ENCODE measurements at places on chromosomes 3 and 15. TPM values are rescaled to one million over a fixed set of nuclear protein-coding genes. Genes with fewer than 3 reads are reported as not detected.

ARPP21 gene
- total RNA-seq: not detected

DNA sequence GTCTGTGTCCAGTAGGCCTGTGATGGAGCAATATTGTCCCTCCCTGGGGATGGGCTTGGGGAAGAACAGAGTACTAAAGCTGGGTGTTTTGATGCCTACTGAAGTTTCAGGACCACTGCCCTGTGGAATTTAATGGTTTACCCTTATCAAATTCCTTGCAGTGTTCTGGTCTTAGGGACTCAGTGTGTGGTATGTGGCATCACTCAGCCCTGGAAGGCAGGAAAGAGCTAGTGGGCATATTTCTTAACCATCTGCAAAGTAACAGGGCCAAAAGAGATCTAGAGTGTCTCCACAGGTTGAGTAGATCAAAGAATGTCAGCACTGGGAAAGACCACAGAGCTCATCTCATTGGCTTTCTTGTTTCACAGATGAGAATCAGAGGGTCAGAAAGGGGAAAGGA is 11.8 kb upstream of the SCN10A start:
- no peak for DNase-seq

DNA sequence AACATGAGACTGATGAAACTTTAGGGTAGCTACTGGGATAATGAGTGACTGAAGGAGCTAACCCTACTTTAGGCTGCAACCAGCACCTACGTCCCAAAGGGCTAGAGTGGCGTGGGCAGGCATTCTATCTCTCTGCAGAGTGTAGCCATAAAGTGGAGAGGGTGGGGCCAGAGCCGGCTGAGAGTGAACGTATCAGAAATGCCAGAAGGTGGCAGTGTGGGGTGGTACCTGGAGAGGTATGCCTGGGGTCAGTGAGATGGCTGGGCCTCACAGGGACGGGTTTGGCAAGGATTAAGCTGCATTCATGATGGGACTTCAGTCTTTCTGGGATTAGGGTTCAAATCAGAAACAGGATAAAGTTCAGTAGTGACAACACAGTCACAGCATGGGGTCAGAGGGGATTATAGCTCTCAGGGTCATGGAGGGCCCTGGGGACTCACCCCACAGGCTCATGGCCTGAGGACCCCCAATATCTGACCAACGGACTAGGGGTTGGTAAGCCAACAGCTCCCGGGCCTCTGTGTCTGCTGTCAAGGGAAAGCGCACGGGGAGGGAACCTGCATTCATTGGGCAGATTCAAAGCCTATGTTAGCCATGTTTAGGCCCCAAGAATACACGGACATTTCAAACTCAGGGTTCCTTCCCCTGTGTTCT is 86.5 kb upstream of the FOXB1 start:
- peak; percentile 84 for DNase-seq

- no peak for DNase-seq
These were observed 1379.1 kb downstream of the ZPLD1 start for GRCh38 chr3:103813955-103814354.

DNA sequence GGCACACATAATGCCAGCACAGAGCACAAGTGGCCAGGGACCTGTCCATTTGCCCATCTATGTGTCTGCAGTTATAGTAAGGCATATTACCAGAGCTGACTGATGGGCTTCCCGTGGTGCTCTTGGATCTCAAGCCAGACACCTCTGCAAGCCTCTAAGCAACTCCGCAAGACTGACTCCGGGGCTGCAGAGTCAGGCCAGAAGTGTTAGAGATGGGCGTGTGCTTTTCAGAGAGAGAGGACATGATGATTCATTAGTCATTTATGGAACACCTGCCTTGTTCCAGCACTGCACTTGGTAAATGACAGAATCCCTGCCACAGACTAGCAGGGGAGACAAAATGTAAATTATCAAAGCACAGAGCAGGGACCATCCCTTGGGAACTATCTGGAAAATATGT is 559.0 kb downstream of the PDCD6IP start:
- no peak for DNase-seq

DNA sequence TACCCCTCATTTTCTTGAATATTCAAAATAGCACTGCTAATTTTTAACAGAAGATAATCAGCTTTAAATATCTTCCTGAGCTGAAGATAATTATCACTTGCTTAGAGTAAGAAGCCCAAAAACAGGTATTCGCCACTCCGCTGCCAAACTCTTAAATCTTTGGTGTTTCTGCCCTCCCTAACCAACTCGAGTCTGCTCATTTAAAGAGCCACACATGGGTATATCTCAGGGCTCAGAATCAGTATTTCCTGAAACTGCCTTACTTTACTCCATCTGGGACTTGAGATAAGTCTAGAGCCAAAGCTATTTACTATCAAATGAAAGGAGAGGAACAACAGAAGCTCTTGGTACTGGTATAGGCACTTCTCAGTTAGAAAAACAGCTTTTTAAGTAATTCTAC is 10.8 kb downstream of the PDCD10 start:
- DNase-seq: no peak

GRCh38 chr15:50353251-50353974 is 1.6 kb downstream of the GABPB1 start:
- no peak for DNase-seq

DNA sequence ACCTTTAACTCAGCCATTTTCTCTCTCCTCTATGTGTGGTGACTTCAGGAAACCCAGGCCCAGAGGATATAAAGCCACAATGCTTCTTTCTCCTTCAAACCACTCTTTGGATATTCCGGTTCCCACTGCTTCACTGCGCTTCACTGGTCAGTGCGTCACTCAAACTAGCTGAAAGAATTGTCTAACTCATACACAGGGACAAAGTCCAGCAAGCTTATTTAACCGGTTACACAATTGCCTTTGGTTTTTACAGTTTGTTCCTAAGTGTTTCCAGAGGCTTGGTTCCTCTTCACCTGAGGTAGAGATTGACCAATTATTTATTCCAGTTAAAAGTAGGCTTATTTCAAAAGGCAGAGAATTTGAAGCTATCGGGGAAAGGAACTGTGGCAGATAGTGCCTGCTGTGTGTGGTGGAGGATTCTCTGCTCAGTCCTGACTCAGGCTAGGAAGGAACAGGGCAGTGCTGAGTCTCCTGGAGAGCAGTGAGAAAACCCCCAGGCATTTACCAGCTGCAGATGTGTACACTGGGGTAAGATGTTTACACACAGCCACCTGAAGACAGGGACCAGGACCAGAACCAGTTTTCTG is at the start of gene HGD:
TSS of gene HGD (minus strand) at position 145 of the 587 bp plus-strand sequence. CDS start at position 17, 128 bp downstream.
- peak; percentile 70 for DNase-seq

DNA sequence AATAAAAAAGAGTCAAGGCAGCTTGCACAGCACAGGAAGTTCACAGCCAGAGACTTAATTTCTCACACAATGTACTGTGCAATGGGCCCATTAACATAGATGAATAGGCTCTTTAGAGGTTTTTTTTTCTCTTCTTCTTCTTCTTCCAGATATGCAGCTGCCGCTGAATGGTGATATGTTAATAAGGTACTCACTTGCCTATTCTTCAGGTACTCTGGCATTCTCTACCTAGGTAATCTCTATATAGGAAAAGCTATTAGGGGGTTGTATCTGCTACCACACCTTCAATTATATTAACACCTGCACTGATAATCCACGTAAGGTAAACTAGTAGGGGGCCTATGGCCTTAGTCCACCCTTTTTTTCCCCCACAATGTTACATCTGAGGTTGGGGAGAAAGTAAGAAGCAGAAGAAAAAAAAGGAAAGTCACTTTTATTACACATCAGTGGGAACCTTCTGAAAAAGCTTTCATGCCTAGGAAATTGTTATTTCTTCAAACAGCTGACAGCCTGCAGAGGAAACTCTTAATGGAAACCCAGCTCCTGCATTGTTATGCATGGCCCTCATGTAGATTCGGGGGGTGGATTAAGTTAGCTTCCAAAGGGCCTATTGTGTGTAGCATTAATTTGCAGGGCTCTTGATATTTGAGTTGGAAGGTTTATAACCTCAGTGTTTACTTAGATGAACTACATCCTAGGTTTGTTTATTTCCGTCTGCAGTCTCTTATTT is 525.5 kb downstream of the ZIC1 start:
- no peak for DNase-seq

- peak; percentile 93 for DNase-seq
These were observed at the start of gene MYLK for GRCh38 chr3:123884203-123884831. Gene MYLK, minus strand, starts transcription at chr3:123884332. Its CDS starts 90,491 bp downstream, at chr3:123793841.

GRCh38 chr3:48662145-48662752 is 437 bp downstream of the CELSR3 start:
- no peak for DNase-seq
